ENCODE measurements at places on chromosomes 12 and 14.

DNA sequence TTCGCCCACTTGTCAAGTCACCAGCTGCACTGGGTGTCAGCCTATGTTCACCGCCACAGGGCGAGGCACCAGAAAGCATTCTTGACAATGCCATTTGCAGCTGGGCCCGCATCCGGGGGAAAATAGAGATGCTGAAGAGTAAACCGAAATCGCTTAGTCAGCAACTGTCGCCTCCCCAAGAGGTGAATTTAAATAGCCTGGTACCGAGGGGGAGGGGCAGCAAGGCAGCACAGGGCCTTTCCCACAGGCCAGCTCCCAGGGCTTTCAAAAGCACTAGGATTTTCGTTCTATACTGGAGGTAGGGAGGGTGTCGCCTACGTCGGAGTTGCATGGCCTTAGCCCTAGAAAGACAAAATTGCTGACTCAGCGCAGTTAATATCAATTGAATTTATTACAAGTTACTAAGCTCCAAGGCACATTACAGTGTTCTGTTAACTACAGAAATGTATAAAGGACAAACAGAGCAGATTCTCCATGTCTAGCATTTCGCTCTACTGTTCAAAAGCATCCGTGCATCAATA is 4.3 kb downstream of the IRF2BPL start:
- DNase-seq: no peak

DNA sequence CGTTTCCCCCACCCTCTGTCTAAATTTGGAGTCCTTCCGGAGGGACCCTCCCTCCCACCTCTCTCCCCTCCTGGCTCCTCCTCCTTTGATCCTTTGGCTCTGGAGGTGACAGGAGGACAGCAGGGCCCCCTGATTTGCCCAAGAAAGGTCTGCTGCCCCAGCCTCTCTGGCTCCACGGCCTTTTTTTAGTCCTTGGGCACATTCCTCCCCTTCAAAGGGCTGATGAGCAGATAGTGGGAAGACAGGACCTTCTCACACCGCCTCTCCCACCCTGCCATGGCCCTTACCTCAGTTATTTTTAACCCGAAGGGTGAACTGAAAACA is 196 bp upstream of the MYH6 start:
- DNase-seq: no peak

DNA sequence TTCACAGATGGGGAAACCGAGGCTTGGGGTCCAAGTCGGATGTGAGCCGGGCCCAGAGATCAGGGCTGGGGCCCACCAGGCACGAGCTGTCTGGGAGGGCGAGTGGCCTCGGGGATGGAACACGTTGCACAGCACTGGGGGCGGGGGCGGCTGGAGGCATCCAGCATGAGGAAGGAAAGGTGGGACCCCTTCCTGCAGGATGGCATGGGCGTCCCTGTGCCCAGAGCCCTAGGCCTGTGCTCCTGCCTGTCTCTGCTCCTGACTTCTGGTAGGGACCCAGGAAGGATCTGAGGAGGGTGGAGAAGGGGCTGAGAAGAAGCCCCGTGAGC is 183.4 kb downstream of the KIF26A start:
- DNase-seq: no peak

DNA sequence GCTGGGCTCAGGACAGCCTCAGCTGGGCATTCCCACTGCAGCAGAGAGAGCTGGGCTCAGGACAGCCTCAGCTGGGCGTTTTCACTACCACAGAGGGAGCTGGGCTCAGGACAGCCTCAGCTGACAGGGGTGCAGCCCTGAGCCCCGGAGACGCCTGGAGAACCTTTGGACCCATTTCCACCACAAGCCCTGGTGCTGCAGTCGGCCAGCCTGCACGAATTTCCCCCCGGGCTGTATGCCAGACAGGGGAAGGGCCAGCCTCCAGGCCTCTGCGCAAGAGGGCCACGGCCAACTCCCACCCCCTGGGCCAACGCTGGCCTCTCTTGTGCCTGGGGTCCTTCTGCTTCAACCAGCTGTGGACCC is 2.6 kb upstream of the C14orf180 start:
- no peak for DNase-seq

- DNase-seq: no peak
Observed at GRCh38 chr12:82805812-82806497, 119.2 kb downstream of the TMTC2 start.

DNA sequence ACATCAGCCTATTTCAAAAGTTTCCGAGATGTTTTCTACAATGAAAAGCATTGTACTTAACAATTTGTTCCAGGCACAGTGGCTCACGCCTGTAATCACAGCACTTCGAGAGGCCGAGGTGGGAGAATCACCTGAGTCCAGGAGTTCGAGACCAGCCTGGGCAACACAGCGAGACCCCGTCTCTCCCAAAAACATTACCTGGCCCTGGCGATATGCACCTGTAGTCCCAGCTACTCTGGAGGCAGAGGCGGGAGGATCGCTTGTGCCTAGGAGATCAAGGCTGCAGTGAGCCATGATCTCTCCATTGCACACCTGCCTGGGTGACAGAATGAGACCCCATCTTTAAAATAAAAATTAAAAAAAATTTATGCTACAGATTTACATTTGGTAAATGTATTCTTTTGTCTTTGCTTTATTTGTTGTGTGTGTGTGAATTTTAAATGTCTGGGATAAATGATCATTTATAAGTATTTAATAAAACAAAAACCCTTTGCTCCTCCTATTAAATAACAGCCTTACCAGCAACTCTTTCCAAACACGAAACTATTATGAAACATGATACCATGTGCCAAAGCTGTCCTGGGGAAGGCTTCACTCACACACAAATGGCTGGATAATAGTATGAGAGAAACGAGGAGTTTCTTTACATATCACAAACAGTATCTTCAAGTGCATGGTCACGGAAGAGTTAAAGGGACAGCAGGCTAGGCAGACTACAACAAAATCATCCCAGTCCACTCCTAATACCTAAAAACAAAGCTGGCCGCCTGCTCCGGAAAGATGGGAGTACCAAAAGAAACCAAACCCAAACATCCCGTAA is 1.1 kb downstream of the ATXN3 start:
- no peak for DNase-seq

- no peak for DNase-seq
Observed at GRCh38 chr12:92827836-92828431, 101.2 kb downstream of the EEA1 start.

DNA sequence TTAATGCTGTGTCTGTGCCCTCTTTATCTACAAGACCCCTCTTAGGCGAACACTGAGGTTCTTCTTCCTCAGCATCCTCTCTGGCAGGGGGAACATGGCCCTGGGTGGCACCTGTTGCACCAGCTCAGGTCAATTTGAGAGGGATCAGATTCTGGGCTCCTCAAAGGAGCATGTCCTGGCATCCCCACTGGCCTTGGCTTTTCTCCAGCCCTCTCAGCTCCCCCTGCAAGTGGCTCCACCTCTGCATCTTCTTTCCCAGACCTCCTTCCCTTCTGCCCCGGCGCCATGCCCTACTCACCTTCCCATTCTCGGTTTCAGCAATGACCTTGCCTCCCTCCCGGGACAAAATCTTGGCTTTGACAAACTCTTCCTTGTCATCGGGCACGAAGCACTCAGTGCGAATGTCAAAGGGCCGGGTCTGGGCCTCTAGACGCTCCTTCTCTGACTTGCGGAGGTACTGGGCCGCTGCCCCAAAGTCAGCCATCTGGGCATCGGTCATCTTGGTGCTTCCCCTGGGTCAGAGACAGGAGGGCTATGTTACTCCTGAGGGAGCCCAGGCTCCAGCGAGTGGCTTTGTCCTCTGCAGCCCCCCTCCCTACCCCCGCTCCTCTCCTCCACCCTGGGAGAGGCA is 1.2 kb downstream of the MYH6 start:
- DNase-seq: no peak

GRCh38 chr12:120483621-120484020 is 12.3 kb upstream of the DYNLL1 start:
- DNase-seq: no peak

DNA sequence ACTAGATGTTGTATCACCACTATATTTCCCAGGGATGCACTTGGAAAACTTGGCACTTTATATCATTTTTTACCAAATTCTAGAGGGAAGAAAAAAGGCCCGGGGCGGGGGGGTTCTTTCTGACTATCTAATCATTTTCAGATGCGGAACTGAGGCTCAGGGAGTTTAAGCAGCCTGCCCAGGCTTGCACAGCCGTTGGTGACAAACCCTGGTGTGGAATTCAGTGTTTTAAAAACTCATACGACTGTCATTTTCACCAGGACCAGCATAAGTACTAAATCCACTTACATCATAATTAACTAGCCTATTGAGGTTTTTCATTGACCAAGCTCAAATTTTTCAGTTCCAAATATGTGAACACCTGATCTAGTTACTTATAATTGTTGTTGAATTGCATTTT is 181.0 kb downstream of the IPO8 start:
- DNase-seq: no peak

GRCh38 chr12:104025771-104026170 is 24.2 kb downstream of the GLT8D2 start:
- DNase-seq: no peak

- DNase-seq: no peak
Observed at GRCh38 chr12:131076791-131077747, 123.4 kb downstream of the ADGRD1 start.

DNA sequence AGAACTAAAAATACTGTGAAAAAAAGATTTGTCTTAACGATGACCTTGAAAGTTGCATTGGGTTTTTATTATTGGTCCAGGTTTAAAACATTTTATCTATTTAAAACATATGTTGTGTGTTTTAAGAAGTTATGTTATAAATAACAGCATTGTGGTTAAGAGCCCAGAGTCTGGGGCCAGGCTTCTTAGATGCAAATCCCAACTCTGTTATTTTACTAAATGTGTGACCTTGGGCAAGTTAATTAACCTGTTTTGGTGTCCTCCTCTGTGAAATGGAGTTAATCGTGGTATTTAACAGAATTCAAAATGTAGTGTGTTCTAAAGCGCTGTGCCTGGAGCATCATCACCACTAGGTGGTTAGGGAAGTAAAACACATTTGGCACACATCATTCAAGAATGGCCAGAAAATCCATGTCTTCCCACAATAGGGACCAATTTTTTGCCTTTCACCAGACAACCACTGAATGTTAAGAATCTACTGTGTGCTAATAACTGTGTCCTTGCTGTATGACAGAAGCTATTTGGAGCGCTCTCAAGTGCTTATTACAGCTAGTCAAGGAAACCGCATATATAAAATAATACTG is 133.3 kb downstream of the MON2 start:
- DNase-seq: no peak

DNA sequence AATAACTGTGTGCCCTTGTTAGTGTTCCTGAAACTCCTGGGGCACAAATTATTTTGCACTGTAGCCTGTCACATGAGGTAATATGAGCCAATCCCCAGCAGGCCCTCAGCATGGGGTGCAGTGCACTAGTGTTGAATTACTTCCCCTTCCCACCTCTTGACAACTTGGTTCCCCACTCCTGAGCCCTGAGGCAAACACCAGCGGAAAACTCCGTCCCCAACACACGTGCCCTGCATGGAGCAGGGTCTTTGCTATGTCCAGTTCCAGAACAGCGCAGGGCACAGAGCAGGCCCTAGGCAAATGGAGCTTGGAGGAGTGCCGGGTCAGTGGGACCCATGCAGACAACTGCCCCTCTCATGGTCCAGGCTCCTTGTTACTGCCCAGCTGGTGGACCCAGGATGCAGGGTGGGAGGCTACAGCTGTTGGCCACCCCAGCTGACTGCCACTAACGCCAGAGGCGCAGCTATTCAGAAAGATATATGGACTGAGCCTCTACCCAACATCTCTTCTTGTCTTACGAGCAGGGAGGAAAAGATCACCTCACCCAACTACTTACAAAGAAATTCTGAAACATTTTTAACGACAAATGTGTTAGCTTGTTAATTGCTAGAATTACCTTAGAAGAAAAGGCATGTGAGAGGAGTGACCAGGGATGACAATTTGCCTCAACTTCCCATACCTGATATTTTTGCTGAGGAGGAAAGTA is 71.6 kb downstream of the NT5DC3 start:
- DNase-seq: no peak

DNA sequence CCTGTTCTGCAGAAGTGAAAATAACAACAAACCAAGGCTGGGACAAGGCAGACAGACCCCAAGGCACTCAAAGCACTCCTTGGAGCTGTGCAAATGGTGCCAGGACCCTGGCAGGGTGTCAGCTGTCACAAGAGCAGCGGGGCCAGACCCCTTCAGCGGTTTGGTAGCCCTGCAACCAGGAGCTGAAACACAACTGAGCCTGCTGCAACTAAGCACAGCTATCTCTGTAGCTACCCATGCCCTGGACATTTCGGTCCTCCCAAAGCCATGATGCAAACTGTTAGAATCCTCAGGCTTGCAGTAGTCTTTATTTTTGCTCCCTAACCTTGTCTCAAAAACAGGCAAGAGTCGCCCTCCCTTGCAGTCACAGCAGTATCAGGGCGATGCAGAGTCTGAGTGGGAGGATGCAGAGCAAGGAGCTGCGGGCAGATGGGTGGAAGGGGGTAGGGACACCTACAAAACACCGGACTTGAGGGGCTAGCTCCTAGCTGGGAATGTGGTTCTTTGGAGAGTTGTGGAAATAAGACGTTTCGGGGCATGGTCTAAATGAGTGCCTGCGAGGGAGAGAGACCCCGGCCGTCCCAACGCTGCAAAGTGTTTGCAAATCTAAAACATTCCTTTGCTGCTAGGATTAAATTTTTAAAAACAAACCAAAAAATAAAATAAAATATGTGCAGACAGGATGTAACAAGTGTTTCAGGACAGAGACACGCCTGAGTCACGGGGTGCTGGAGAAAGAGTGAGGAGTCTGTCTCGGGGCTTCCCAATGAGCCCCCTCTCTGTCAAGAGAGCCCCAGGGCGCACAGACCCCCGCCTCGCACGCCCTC is 1.0 kb downstream of the NUAK1 start:
- no peak for DNase-seq

- no peak for DNase-seq
Observed at GRCh38 chr12:29694002-29694401, 89.7 kb downstream of the TMTC1 start.

DNA sequence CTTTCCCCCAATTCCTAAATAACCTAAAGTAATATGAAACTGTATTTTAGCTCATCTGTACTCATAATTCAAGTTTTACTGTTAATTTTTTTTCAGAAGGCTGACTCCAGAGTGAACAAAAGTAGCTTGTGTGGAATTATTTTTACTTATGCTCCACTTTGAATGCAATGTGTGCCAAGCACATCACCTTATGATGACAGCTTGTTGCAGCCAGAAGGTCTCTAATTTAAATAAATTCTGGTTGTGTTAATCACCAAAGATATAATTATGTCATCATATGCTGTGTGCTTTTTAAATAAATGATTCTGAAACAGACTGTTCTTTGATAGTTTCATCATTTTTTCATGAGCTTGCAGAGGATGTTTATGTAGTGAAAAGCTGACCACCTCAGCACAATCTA is 283.1 kb downstream of the TMEM117 start:
- DNase-seq: no peak

DNA sequence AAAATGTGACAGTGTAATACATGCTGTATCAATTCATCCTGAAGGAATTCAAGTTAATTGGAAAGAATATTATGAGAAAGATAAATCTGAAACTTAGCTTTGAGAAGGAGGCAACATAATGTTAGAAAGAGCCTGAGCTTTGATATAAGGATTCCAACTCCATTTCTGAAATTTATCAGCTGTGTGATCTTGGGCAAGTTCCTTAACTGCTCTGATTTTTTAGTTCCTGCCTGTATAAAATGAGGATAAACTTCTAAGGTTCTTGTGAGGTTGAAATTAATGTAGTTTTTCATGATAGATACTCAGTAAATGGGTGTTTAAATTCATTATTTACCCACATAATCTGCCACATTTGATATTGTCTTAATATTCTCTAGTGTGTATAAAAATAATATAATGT is 14.6 kb upstream of the ATP2B1 start:
- DNase-seq: no peak

Measured in omental fat pad (tissue), 4 donors.